ENCODE measurements at places on chromosomes 4 and X.
A peak's percentile ranks its signal among the peaks of the same experiment; 100 is the strongest.

DNA sequence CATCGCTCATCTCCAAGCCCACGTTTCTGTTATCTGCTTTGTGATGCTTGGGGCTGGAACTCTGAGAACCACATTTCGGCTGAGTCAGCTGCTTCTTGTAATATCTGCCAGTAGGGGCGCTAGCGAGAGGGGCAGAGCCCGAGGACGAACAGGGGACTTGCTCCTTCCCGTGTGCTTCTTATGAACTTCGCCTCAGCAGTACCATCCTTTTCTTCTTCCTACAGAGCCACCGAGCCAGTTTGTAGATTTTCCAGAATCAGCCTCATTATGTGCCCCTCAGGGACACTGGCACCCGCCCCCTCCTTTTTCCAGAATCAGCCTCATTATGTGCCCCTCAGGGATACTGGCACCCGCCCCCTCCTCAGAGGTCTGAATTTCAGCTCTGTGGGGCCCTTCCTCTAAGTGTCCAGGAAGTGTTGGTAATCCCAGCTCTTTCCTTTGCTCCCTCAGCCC lies 441.7 kb upstream of the RASGEF1B start:
- peak; percentile 42 for DNase-seq

GRCh38 chrX:44568196-44568595 lies 25.5 kb upstream of the FUNDC1 start:
- no peak for DNase-seq

- no peak for DNase-seq
These were observed 102.5 kb upstream of the SPANXN4 start for GRCh38 chrX:142923201-142923600.

DNA sequence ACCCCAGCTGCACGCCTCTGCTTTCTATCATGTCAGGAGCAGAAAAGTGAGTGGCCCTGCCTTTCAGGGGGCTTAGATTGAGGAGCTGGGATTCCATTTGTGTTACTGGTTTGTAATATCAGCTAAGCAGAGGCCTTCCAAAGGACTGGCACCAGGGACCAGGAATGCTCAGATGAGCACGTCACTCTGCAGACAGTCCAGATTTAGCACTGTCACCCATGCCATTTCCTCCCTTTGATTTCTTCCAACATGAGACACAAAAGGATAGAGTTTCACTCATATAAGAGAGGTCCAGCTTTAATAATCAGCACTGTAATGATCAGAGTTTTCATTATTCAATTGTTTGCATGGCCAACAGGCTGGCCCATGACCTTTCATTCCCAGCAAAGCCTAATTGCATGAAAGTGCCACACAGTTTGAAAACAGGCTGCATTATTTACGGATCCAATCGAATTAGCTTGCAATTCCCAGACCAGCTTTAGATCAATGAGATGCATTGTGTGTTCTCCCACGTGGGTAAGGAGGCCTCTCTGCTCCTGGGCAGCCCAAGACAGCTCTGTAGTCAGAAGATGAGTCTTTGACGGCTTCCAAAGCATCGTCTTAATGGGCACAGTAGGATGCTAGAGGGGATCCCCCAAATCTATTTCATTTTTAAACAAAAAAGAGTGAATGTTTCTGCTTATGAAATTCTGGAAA lies 9.8 kb upstream of the SLC2A9 start:
- DNase-seq: no peak

DNA sequence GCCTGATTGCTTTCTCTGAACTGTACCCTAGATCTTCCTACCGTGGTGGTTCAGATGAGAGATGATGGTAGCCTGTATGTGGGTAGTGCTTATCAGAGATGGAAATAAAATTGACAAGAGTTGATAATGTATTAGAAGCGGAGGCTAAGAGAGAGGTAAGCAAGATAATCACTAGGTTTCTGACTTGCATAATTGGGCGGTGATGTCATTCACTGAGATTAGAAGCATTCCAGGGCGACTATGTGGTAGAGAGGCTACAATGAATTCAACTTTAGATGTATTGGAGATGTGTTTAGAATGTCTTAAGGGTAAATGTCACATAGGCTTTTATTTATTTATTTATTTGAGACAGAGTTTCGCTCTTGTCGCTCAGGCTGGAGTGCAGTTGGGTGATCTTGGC lies 415 bp upstream of the TENM3 start:
- DNase-seq: no peak

DNA sequence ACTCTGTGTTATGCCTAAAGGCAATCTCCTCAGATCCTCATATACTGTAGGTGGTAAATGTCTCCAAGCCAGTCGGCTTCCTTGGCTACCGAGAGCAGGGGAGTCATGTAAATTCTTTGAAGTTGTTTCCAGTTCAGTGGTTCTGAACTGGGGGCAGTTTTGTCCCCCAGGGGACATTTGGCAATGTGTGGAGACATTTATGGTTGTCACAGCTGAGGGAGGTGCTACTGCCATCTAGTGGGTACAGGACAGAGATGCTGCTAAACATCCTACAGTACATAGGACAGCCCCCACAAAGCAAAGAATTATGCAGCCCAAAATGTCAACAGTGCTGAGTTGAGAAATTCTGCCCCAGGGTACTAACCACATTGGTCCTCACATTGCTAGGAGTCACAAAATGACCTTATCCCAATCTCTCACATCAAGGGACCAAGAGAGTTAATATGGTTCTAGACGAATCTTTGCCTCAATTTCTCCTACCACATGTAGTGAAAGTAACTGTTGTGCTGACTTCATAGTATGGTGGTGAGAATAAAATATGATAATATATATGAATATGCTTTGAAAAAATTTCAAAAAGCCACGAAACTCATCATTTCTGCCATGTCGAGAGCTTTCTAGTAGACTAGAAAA lies 104.4 kb upstream of the ARHGAP24 start:
- peak; percentile 20 for DNase-seq

DNA sequence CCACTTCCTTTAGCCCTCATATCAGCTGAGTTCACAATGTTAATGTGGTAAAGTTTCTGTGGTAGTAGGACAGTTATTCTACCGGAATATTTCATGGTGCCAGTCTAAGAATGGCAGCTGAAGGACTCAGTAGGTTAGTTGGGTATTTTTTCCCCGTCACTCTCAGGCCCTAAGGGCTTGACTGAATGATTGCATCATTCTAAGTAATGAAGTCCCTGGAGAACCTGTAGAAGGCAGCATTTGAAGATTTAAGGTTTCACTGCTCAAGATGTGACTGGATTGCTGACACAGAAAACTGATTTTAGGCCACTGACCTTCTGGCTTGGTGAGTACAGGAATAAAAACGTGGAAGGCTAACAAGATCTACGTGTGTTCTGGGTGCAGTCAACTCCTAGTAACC lies 657.3 kb downstream of the PCDH19 start:
- no peak for DNase-seq

- no peak for DNase-seq
These were observed 8.8 kb downstream of the HPGDS start for GRCh38 chr4:94333866-94334265.

DNA sequence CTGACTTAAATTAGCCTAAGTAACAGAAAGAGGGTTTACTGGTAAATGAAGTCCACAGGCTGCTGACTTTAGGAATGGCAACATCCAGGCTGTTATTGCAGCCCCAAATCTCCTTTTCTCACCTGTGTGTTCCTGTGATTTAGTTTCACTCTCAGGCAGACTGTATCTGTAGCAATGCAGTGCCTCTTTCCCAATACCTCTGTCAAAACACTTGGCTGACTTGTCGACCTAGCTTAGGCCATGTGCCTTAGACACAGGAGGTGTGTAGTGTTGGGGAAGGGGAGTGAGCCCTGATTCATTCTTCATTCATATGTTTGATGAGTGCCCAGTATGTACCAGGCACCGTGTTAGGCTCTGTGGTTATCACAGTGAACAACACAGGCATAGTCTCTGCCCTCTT lies 46.9 kb downstream of the JADE3 start:
- no peak for DNase-seq

GRCh38 chrX:134533952-134534351 lies 74.0 kb downstream of the HPRT1 start:
- DNase-seq: no peak

GRCh38 chrX:148940411-148940996 lies 440.1 kb downstream of the AFF2 start:
- no peak for DNase-seq

DNA sequence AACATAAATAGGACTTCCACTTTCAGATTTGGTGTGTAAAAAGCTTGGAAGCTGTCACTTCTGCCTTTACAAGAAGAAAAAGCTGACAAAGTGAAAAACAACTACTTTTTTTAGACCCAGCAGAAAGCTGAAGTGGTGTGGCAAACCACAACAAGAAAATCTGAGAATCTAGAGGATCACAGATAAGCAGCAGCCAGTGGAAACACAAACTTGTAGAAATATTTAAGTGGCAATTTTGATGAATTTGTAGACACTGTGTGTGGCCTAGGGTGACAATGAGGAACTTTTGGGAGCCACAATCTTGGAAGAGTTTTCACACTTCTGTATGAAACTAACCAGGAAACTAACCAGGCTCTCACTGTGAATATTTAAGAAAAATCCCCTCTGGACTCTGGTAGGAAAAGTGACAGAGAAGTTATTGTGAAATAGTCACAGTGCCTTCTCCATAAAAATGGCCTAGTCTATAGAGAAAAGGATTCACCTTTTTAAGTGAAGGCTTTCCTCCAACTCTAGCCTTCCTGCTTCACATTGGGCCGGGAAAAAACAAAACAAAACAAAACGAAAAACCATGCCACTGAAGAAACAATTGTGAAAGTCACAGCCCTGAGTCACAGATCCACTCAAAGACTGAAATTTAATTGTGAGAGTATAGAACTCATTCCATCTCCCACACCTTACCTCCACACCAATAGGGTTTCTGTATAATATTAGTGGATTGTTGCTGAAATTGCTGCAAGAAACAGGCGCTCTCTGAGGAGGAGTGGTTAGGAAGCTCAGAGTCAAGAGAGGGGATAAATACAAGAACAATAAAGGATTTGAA lies 26.7 kb upstream of the GUCY1A1 start:
- DNase-seq: no peak

GRCh38 chrX:119459181-119459580 lies 9.1 kb upstream of the SLC25A5 start:
- DNase-seq: no peak

DNA sequence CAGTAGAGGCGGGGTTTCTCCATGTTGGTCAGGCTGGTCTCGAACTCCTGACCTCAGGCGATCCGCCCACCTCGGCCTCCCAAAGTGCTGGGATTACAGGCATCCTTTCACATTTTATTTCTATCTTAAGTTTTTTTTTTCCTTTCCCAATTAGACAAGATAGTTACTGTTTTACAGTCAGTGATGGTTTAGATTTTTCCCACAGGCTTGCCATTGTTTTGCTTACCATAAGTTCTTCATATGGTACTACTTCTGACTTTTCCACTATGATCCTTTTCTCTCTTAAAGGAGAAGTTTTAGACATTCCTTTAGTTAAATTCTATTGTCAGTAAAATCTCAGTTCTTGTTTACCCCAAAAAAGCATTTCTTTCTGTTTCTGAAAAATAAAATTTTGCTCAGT lies 462.6 kb downstream of the CENPC start:
- no peak for DNase-seq

DNA sequence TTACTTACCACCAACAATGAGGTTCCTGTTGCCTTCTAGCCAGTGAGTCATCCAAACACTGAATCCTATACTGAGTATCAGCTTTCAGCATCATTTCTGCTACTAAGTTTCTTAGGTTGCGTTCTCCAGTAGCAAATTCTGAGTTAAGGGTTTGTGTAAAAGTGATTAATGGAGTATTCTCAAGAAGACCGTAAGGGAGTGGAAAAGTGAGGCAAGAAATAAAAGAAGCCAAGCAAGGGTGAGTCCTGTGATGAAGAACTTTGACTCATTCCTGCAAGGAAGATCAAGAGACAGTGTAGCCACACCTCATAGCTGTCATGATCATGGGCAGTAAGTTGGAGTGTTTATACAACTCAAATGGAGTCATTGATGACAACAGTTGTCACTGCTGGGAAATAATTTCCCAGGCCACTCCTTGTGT lies 446.2 kb downstream of the RAPGEF2 start:
- no peak for DNase-seq

- no peak for DNase-seq
These were observed 142.3 kb downstream of the PDGFC start for GRCh38 chr4:156829201-156829873.

DNA sequence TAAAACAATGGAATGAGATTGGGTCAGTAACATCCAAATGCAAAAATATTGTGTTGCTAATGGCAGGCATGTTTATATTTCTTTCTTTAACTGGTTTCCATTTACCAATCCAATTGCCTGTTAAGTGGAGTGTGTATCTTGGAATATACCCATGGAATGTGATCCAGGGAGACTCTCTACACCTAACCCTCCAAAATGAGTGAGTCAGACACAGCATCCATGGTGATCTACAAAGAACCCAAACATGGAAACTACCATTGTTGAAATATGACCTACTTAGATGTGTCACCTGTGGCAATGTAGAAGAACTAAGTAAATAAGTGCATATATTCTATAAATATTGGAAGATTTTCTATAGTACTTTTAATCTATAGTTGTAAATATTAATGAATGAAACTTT lies 110.3 kb downstream of the AREG start:
- no peak for DNase-seq

DNA sequence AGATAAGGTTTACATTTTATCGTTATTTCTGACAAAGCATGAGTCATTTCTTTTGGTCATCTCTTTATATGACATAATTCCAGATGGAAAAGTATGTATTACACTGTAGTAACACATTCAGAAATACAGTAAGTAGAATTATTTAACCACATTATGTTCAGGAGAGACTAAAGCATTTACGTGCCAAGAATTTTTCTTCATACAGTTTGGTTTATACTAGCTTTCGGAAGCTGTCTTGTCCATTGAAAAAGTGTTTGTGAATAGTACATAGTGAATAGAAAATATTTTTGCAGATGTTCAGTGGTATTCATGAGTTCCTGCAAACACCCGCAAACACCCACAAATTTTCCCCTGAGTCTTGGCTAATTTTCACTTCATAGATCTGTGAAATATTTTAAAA lies 1033.0 kb upstream of the INTU start:
- no peak for DNase-seq

DNA sequence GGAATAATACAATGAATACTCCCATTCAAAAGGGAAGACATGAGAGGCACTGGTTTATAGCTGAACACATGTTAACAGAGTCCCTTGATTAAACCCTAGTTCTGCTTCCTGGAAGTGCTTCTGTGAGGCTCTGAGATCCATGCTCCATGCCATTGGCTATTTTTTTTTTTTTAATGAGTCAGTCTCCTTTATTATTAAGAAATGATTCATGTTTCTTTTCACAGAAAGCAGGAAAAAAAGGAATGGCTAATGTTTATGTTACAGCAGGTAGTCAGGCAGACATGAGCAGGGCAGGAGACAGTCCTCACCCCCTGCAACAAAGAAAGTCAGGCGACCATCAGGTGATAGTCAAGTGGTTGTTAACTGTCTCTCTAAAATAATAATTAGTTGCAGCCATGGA lies 598.7 kb downstream of the EPHA5 start:
- DNase-seq: no peak

GRCh38 chrX:63746278-63746677 lies 38.7 kb downstream of the ARHGEF9 start:
- no peak for DNase-seq

GRCh38 chrX:139156356-139156755 lies 374.2 kb upstream of the F9 start:
- DNase-seq: no peak

DNA sequence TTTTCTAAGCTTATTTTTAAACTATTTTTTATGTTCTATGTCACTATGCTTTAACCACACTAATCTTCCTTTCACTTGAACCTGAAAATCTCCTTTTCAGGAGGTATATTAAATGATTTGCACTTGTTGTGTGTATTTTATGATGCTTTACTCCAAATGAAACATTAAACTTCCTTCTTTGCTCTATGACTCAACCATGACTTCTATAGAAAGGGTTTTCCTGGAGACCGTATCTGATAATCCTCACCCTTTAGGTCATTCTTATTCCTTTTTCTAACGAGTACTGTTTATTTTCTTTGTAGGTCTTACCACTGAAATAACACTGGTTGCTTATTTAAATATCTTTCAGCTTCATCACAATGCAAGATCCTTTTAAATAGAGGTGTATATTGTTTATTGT lies 1163.2 kb downstream of the PCDH18 start:
- DNase-seq: no peak

Measured in iPS DF 19.7 (cell line).